ENCODE measurements at places on chromosomes 3 and 15. TPM values are rescaled to one million over a fixed set of nuclear protein-coding genes. Genes with fewer than 3 reads are reported as not detected.

- peaks cover 10% of the 10 kb centered on the region for H3K27me3 ChIP-seq
- H3K36me3 ChIP-seq = no peaks in the 10 kb centered on the region
- H3K27ac ChIP-seq = no peak overlapping the region
- peaks cover 2% of the 10 kb centered on the region for H3K4me1 ChIP-seq
- DNase-seq = no peak
- H3K4me3 ChIP-seq = peak overlapping the region; percentile 30
Observed at GRCh38 chr3:38036906-38037305, 2.1 kb upstream of the DLEC1 start.

DNA sequence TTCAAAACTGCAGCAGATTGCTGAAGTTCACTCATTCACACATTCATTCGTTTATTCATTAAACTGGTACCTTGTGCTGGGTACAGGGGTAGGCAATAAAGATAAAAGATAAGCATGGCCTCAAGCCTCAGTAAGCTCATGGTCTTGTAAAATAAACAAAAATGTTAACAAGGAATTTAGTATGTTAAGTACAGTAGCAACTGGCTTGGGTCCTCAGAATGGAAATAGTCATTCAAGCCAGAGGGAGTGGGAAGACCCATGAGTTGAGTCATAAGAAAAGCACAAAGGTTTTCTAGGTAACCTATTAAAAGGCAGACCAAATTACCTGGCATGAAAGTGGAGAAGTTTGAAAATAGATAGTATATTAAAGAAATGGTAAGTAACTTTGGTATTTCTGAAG is 163.3 kb downstream of the CDIN1 start:
- DNase-seq = no peak
- H3K4me1 ChIP-seq = no peaks in the 10 kb centered on the region
- H3K27me3 ChIP-seq = no peaks in the 10 kb centered on the region
- no peak overlapping the region for H3K4me3 ChIP-seq
- H3K27ac ChIP-seq = no peak overlapping the region

DNA sequence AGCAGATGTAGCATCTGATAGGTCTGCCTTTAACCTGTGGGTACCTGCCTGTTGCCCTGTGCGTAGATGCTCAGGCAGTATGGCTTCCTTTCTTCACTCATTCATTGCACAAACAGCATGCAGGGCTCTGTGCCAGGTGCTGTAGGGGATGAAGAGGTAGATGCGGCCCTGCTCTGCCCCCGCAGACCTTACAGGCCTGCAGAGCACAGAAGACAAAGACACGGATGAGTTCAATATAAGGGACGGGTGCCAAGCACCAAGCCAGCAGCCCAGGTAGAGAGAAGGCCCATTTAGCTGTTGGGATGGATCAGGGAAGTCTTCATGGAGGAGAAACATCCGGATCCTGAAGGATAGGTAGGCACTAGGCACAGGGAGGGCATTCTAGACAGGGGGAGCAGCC is 69.4 kb downstream of the AAGAB start:
- peaks cover 4% of the 10 kb centered on the region for H3K36me3 ChIP-seq
- no peak for DNase-seq
- H3K4me3 ChIP-seq = no peak overlapping the region
- H3K4me1 ChIP-seq = no peaks in the 10 kb centered on the region

DNA sequence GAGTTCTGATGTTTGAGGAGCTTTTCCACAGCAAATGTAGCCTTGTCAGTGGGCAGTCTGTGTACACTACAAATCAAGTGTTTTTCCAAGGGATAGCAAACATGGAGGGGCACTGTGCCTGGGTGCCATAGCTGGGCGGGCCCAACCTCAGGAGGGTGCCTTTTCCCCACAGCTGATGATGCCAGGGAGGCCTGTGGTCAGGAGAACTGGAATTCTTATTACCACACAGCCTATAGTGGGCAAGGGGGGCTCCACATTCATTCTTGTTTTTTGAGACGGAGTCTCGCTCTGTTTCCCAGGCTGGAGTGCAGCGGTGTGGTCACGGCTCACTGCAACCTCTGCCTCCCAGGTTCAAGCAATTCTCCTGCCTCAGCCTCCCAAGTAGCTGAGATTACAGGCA is 41.8 kb downstream of the SYNM start:
- H3K27me3 ChIP-seq = peaks cover 2% of the 10 kb centered on the region
- H3K4me1 ChIP-seq = peaks cover 23% of the 10 kb centered on the region
- H3K36me3 ChIP-seq = no peaks in the 10 kb centered on the region
- H3K4me3 ChIP-seq = no peak overlapping the region
- no peak overlapping the region for H3K27ac ChIP-seq
- no peak for DNase-seq

PRR23C gene
- total RNA-seq = not detected

All from glutamatergic neuron (in vitro differentiated cells).